ENCODE measurements at places on chromosomes 7 and 10. TPM values are rescaled to one million over a fixed set of nuclear protein-coding genes. Genes with fewer than 3 reads are reported as not detected.

Gene CYP2C18
- not detected for total RNA-seq

Gene CACNA2D1
- total RNA-seq: 54.6 TPM

Gene DNAJB12
- total RNA-seq: 18.2 TPM

Gene PLPP4
- total RNA-seq: 17.2 TPM

Gene ZNHIT1
- total RNA-seq: 109 TPM

Gene SPDYE11
- total RNA-seq: not detected

Gene PON1
- not detected for total RNA-seq

Gene PRTFDC1
- 19.9 TPM for total RNA-seq

Gene CLDN3
- 0.32 TPM for total RNA-seq

Gene ZRANB1
- 16.9 TPM for total RNA-seq

All from epithelial cell of umbilical artery (primary cell).